Inflammatory macrophage treated with lipopolysaccharide for 1 hour (primary cell): ENCODE measurements at places on chromosomes 11 and 22.

GRCh38 chr11:85626496-85626895, 648 bp downstream of the DLG2 start:
- DNase-seq: no peak

GRCh38 chr11:94933223-94934130, 39.9 kb downstream of the CWC15 start:
- no peak for DNase-seq

DNA sequence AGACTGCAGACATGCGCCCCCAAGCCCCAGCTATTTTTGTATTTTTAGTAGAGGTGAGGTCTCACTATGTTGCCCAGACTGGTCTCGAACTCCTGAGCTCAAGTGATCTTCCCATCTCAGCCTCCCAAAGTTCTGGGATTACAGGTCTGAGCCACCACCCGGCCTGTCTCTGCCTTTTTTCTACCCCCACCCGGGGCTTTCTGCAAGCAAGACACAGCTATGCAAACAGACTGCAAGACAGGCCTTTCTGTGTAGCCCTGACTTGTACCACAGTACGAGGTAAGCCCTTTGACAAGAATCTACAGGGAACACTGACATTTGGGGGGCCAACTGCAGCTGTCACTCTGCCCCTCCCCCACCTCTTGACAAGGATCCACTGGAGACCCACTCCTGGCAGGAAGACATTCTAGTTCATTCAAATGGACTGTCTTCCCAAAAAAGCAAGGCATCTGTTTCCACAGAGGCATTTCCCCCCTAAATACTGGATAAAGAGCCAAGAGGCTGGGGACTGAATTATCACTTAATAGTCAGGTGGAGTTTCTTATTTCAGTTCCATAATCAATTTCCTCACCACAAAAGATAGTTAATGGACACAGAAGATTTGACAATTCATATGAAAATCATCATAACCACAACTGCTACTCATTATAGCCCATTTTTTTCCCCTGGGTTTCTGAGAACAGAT, 118.2 kb downstream of the ABTB2 start:
- no peak for DNase-seq

DNA sequence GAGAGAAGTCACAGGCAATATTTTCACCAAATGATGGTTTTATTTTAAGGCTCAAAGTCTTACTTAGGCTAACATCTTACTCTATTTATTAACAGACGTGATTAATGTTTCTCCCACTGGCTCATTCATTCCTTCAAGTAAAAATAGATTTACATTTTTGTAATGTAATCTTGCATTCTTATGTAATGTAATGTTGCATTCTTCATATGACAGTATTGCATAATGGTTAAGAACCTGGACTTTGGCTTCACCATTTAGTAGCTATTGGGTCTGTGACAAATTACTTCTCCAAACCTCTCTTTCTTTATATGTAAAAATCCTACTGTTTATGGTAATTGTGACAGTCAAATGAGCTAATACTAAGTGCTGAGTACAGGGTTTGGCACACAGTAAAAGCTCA, 3.3 kb upstream of the DIXDC1 start:
- peak; percentile 89 for DNase-seq

- DNase-seq: no peak
Measured at GRCh38 chr11:92739041-92739440, 230.4 kb upstream of the MTNR1B start.
